Foreskin keratinocyte (primary cell): ENCODE measurements at places on chromosomes 2 and 18. TPM values are rescaled to one million over a fixed set of nuclear protein-coding genes. Genes with fewer than 3 reads are reported as not detected.

The SIGLEC15 gene
- 0.18 and 0.20 TPM in 2 replicates for total RNA-seq

The CCDC68 gene
- total RNA-seq: 3.9 and 4.0 TPM in 2 replicates

The CNTNAP5 gene
- not detected in 2 replicates for total RNA-seq

The APLF gene
- 3.0 and 3.2 TPM in 2 replicates for total RNA-seq

The CCDC121 gene
- total RNA-seq: 0.81 and 1.0 TPM in 2 replicates

The ANKRD53 gene
- total RNA-seq: 0.24 and 0.28 TPM in 2 replicates

The RELCH gene
- 16.6 and 17.9 TPM in 2 replicates for total RNA-seq

The TOGARAM2 gene
- 0.24 and 0.28 TPM in 2 replicates for total RNA-seq

The DNAH7 gene
- total RNA-seq: 0.07 and 0.31 TPM in 2 replicates

The UGT1A3 gene
- total RNA-seq: 0.14 and 0.88 TPM in 2 replicates

The LMAN1 gene
- 63.7 and 77.2 TPM in 2 replicates for total RNA-seq

The DYNAP gene
- total RNA-seq: not detected in 2 replicates

The DAW1 gene
- total RNA-seq: 0.39 and 0.44 TPM in 2 replicates

The GAL3ST2 gene
- total RNA-seq: not detected in 2 replicates

The TEX44 gene
- not detected in 2 replicates for total RNA-seq

The CCBE1 gene
- 24.7 and 39.0 TPM in 2 replicates for total RNA-seq

The CCDC148 gene
- total RNA-seq: 0.51 and 0.71 TPM in 2 replicates

The ZNF24 gene
- total RNA-seq: 28.5 and 29.3 TPM in 2 replicates

The GALNT3 gene
- total RNA-seq: 96.5 and 99.1 TPM in 2 replicates

The UGT1A8 gene
- not detected in 2 replicates for total RNA-seq

The LYPD6 gene
- 8.2 and 10.2 TPM in 2 replicates for total RNA-seq
